ENCODE measurements at places on chromosomes 7 and 10.

DNA sequence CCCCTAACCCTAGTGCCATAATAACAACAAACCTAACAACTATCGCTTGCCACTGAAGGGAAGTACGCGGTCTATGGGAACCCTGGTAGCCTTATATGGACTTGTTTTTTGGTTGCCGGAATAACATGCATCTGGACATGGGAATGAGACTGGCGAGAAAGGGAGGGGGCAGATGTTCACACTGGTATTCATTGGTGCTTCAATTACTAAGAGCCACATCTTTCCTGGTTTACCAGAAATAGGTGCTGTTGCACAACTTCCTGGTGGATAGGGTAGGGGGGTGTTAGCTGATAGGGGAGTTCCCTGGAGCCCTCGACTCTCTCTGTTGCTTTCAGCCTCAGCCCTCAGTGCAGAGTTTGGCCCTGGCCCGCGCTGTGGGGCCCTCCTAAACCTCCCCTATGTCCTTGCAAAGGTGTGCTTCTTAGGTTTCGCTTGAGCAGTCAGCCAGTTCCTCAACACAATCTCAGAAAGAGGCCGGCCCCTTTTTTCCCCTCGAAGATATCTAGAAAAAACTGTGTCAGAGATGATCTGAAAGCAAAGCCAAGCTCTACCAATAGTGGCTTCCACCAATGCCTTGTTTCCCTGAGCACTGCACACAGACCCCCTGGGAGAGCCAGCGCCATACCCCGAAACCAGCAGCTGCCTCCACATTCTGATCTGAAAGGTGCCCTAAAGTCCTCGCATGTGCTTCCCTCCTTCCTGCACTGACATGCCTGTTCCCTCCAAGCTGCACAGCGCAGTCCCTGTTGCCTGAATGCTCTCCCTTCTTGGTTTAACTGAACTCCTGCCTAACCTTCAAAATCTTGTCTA lies 13.5 kb downstream of the TBXAS1 start:
- no peak for DNase-seq

DNA sequence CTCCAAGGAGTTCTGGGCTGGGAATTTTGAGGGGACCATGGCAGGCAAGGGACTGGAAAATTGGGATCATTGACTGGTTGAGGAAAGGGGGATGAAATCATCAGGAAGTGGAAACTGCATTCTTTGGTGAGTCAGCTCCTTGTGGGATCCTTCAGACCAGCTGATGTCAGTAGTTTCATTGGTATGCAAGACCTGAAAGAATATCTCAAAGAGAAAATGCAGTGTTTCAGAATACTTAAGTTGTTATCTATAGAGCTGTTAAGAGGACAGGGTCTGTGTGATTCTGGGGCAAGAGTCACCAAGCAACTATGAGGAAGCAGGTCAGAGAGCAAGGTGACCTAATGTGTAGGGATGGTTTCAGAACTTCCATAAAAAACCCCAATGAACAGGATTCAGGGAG lies 595.9 kb upstream of the AUTS2 start:
- no peak for DNase-seq

DNA sequence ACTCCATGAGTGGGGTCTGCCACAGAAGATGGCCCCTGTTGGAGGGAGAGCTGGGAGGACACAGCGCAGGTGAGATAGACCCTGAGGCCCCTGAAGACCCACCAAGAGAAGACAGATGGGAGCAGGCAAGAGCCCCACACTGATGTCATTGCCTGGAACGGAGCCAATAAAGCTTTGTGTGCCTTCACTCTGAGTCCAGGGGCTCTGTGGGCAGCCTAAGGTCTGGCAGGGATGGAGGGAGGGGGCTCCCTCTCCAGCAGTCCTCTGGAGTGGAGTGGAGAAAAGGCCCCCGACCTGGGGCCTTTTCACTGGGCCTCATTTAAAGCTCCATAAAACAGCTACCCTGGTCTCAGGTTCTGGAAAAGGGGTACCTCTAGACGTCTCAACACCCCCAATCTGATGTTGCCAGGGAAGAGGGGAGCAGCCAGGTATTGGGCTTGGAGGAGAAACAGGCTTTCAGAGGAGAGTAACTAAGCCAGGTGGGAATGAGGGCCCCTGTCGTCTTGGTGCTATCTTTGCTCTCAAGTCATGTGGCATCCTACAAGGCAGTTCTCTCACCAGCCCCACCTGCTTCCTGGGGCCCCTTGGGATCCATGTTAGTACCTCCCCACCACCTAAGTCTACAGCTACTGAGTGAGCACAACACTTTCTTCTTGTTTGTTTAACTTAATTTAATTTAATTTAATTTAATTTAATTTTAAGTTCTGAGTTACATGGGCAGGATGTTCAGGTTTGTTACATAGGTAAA lies 1.4 kb downstream of the C10orf62 start:
- no peak for DNase-seq

GRCh38 chr7:104536956-104537355 lies 208.6 kb downstream of the LHFPL3 start:
- no peak for DNase-seq

GRCh38 chr10:27716521-27716920 lies 29.1 kb downstream of the MKX start:
- DNase-seq: no peak

DNA sequence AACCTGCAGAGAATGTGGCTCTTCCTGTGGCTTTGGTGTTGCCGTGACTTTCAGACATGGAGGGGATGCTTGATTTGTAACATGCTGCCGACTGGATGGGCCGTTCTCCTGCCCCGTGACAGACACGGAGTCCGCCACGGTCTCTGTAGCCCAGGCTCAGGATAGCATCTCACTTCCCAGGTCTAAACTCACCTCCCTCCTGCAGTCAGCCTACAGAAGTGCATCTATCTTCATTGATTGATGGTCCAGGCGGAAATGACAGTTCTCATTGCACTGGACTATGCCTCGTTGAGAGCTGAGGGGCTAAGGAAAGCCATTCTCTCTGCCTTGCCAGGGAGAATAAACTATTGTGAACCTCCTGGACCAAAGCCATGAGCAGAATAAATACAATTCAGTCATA lies 77.5 kb downstream of the CHN2 start:
- DNase-seq: no peak

DNA sequence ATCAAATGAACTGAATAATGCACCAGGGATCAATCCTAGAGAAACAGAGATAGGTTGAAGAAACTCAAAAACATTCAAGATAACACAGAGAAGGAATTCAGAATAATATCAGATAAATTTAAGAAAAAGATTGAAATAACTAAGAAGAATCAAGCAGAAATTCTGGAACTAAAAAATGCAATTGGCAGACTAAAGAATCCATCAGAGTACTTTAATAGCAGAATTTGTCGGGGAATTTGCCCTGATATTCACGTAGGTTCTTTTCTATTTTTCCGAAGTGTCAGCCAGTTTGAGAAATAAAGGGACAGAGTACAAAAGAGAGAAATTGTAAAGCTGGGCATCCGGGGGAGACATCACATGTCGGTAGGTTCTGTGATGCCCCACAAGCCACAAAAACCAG lies 9.4 kb upstream of the IMMP2L start:
- no peak for DNase-seq
